A673 (cell line): ENCODE measurements at places on chromosomes 5 and 9.

DNA sequence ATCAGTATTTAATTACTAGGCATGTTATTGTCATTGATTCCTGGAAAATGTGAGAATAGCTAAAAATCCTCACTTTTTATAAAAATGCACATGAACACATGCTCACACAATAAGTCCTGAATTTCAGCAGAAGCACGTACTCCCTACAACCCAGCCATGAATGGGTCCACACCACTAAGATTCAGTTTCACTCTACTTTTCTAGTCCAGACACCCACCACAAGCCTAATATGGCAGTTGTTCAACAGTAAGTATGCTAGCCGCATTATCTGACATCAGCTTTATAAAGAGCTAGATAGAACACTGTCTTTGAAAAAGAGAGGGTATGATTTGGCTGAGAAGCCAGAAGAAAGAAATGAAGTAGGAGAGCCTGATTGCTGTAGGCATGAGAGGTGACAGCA lies 639.3 kb downstream of the BRINP1 start:
- no peak for DNase-seq

GRCh38 chr5:113507601-113508000 lies 5.9 kb upstream of the YTHDC2 start:
- DNase-seq, result no peak

DNA sequence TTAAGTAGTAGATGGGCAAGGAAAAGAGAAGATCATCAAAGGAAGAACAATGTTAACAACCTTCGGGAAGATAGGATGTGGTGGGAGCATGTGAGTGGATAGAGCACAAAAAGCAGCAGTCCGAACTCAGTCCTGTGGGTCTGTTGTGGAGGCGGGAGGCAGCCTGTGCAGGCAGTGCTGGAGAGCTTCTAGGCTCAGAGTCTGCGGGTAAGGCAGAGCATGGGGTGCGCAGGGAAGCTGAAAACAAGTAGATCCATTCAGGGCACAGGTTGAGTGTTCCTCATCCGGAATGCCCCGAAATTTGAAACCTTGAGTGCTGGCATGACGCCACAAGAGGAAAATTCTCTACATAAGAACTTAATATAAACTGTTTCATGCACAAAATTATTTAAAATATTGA lies 84.9 kb downstream of the PPIC start:
- DNase-seq, result no peak

- no peak for DNase-seq
Measured at GRCh38 chr5:38527475-38527874, 29.0 kb downstream of the LIFR start.

DNA sequence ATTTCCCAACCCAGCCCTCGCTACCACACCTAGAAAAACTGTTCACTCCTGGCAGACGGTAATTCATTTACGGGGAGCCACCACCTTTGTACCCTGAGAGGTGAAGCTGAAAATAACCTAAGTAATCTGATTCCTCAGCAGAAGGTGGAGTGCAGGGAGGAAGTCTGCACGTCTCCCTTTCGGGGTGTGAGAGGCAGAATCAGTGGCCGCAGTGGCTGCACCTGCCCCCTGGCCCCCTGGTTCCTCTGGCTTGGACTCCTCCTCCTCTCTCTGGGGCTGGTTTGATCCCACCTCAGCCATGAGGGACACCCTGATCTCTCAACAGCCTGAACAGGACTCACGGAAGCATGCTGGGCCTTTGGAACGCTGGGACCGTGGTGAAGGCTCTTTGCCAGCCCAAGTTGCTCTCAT lies 10.5 kb downstream of the TMEM174 start:
- no peak for DNase-seq

DNA sequence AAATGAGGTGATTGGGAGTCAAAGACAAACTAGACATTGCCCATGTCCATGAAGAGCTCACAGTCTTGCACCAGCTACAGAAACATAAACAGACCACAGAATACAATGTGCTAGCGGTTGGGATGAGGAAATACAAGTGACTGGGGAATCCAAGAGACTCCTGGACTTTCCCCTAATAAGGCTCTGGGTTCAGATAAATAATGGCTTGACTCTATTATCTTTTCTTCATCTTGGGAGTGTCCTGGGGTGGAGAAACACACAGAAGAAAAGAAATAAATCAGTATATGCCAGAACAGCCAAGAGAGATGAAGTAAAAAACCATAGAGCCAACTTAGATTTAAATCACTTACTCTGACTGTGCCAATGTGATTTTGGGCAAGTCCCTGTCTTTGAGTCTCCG lies 227.8 kb downstream of the PAPPA start:
- no peak for DNase-seq

DNA sequence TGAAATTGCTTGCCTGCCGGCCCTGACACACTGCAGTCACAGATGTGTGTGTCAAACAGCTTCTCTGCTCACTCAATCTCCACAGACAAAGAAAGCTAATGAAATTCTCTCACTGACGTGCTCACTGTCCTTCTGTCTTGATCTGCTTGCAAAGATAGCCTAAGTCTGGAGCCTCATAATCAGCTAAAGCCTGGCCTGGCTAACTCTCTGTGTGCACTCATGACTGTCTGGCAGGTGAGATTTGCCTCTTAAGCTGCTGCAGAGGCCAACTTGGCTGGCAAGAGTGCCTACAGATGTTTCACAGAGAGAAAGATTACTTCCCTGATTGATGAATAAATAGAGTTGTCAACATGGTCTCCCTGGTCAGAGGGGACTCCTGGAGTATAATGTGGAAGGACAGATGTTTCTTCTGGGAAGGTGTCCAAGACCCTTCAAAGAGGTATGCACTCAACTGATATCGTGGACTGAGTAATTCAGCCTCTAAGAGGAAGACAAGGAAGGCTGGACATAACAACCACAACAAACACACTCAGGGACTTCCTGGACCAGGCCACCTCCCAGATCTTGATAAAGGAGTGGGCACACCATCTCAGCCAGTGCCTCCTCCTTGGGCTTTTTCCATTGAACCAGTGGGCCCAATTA lies 362.0 kb downstream of the SPOCK1 start:
- no peak for DNase-seq

DNA sequence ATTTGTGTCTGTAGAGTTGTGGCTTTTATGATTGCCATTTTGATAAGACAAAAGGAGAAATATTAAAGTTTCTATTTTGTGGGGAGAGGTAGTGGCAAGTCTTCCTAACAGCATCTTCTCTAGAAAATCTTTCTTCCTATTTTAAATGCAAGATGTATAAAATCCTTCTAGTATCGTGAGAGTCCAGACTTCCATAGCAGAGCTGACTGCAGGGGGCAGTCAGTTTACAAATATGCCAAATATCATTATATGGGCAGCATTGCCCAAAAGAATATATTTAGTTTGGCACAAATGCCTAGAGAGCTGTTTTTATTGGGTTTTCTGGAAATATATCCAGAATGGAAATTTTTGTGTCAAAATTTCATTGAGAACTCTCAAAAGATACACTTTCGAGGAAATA lies 82.1 kb upstream of the ALDH1A1 start:
- no peak for DNase-seq

DNA sequence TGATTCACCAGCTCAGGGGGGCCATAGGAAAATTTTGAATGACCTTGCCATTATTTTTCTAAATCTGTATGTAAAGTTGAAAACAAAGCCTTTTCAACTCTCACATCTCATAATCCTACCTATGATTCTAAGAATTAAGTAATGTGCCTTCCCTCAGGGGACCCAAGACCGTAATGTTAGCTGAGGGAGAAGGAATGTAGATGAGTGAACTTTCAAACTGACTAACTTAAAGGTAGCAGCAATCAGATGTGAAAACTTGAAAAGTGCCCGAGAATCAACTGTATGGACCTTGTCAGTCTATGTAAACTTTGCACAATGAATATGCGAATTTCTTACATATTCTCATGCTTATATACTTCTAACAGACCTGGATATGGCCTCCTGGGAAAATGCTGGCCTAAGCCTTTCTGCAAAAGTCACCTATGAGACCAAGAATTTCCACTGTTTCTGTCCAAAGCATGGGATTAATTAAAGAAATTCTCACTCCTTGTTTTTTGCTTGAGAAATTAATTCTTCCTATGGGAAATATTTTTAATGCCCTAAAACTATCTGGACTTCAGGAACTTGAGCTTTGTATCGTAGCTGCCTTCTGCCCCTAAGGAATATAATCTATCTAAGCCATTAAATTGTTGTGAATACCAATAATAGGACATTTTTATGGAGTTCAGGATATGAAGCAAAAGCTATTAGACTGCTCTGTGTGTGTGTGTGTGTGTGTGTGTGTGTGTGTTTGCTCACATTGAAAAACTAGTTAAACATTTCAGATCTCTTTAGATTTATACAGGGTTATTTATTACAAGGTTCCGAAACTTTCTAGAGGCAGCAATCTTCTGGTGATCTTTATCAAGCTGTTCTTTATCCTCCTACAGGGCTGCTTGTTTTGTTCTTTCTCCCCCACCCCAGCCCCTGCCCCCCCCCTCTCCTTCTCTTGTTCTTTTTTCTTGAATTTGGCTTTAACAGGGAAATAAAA lies 169.1 kb upstream of the CLINT1 start:
- no peak for DNase-seq

GRCh38 chr9:90894986-90895687 lies 93.5 kb downstream of the SYK start:
- peak; percentile 14 for DNase-seq

- peak; percentile 21 for DNase-seq
Measured at GRCh38 chr5:111932628-111933027, 175.6 kb upstream of the NREP start.

GRCh38 chr9:109912082-109912582 lies 132.1 kb downstream of the PALM2AKAP2 start:
- DNase-seq, result no peak

DNA sequence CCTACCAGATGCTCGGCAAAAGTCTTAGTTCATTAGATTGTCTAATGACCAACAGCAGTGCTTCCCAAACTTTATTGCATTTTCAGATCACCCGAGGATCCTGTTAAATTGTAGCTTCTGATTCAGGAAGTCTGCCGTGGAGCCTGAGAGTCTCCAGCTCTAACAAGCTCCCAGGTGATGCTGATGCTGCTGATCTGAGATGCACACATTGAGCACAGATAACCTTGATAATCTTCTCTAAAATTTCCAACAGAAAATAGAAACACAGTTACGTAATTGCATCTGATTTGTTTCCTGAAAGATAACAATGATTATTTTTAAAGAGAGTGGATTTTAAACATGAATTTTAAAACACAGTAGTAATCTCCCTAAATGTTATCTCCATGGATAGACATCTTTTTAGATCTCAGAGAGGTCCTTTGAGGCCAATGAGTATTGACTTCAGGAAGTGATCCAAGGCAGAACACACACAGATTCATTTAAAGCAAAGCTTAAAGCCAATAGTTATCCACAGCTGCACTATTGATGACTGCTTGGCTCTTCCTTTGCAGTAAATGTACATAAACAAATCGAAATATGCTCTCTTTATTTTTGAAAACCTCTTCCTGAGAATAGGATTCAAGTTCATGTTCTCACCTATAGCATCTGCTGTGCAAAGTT lies 122.8 kb upstream of the TNPO1 start:
- no peak for DNase-seq

DNA sequence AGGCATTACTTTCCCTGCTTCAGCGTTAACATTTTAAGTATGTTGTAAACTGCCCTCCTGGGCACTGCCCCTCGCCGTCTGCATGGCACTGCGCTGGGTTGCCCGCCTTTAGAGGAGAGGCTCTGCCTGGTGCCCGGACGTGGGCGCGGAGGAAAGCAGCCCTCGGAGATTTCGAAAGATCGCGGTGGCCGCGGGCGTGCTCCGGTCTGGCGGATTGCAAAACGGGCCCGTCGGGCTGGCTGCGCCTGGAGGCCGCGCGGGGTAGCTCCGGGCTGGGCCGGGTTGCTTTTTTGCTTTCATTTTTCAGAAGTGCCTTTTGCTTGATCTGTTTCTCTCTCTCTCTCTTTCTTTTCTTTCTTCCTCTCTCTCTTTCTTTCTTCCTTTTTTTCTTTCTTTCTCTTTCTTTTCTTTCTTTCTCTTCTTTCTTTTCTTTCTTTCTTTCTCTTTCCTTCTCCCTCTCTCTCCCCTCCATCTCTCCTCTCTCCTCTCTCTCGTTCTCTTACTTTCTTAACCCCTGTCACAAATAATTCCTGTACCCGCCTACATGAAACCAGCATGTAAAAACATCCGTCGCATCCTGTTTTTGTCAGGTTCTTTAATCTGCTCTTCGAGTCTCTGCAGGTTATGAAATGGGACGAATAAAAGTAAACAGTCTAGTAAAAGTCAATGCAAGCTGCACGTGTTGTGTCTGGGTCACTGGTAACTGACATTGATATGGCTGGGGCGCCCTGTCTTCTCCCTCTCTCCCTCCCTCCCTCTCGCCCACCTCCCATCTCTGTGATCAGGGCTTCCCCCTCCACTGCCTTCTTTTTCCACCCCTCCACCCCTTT lies 1.7 kb downstream of the FST start:
- DNase-seq, result peak; percentile 60

DNA sequence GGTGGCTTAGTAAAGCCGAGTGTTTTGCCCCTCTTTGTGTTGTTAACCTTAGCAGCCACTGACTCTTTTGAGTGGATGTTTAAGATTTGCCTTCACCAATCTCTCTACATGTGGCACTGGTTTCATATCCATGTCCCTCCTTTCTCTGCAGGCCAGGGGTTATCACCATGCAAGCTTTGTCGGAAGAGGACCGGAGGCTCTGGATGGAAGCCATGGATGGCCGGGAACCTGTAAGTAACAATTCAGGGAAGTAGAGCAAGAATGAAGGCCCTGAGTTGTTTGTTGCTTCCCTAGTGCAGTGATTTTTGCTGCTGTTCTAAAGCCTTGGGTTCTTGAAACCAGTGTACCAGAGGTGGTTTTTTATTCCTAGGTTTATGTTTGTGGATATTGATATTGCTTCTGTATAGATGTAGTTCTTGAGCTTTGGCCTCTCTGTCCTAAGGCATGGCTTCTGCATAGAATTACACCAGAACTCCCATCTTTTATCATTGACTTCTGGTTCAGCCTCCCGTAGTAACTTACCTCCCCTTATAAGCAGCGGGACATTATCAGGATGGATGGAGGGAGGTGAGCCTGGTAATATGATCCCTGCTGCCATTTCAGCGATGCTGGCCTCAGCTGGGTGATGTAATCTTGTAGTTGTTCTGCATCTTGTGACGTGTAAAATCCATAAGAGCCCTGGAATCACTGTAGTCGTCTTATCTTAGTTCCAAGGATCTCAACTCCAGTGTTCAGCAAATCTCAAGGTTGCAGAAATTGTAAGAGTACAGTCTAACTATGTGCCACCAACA lies 161.9 kb downstream of the ARHGAP26 start:
- no peak for DNase-seq

DNA sequence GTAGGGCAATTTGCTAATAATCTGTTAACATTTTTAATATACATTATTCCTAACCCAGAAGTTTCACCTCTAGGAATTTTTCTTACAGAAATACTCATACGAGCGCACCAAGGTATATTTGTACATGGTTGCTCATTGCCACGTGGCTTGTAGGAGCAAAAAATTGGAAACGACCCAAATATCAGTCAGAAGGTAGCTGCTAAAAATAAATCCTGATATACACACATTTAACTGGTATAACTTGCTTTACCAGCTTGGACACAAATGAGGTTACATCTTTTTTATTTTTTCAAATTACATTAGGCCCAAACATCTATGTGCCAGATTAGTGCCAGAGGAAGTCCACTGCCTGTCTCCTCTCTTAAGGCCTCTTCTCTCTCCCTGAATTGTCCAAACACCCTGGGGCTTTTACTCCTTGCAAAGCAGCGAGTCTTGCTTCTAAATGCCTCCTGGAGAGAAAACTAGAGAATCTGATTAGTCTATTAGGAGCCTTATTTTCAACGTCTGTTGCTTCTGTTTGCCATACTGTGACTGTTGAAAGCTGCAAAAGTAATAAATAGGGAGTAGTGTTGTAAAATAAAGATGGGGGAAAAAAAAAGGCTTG lies 92.0 kb upstream of the SSBP2 start:
- DNase-seq, result no peak
